ENCODE measurements at places on chromosomes 3 and 15.

- peak; percentile 30 for DNase-seq
These were observed at the start of gene FBLN2 for GRCh38 chr3:13548696-13549622. TSS of gene FBLN2 (plus strand) at chr3:13549125. CDS start at chr3:13570356, 21,231 bp downstream.

DNA sequence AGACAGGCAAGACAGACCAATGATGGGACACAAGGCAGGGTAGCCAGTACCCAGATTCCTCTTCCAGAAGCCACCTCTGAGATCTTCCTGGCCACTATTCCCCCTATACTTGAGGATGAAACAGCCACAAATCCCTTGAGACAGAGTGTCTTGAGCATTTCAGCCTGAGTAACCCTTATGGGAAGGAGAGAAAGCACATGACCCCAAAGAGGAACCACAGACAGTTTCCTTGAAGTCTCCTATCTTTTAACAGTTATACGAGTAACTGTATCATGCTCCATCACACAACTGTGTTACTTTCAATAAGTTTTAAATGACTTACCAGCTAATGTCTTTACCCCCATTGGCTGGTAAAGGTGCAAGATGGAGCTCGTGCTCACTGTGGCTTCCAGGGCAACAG lies 9.3 kb downstream of the VIPR1 start:
- no peak for DNase-seq

DNA sequence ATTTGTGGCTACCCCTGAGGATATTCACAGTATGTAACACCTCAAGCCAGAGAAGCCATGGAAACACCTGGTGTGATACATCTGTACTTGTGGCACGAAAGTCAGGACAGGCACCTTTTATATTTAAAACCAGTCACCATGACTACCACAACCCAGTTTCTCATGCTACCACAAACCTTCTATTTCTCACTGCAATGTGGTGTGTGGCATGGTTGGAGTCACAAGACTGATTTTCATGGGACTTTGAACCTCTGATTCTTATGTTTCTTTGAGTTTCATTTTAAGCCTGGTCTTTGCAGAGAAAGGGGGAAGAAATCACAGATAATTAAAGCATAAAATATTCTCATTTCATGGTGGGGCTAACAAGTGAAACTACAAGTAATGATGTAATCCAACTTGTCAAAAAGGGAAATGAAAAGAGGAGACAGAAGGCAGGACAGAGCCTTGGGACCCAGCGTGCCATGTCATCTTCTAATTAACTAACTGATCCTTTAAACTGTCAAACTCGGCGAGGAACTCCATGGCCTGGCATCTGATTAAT lies 175.9 kb downstream of the PDZRN3 start:
- no peak for DNase-seq

DNA sequence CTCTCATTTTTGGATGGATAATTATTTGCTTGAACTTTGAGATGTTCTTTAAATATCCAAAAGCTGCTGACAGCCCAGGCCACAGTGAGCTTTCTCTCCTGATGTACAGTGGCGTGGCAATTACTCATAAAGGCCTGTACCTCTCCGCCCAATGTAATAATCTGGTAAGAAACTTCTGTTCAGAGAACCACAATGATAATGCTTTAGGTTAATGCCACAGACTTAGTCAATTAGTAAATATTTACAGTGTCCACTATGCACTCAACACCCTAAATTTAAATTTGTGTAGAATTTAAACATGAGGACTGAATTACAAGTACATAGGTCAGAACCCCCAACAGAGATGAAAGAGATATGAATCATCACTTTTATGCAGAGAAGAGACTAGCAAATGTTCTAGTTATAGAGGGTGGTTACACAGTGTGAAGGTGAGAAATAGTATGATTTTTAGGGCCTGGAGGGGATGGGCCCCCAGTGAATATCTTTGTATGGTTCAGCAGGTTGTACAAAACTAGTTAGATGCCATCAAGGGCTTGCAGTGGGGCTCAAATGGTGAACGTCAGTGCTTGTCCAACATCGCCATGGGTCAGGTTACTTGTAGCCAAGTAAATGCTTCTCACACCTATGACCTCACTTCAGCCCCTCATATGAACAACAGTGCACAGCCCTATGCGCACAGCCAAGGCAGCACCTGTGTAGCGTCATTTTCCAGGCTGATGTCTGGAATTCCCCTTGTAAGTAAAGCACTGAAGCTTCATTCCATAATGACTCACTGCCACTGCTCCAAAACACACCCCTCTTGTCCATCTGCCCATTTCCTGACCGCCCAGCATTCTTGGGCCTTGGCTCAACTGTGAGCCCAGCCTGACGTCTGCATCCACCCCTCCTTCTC lies 13.3 kb downstream of the ABHD2 start:
- DNase-seq = no peak

- no peak for DNase-seq
These were observed 194.6 kb upstream of the SLC2A2 start for GRCh38 chr3:171221104-171221503.

DNA sequence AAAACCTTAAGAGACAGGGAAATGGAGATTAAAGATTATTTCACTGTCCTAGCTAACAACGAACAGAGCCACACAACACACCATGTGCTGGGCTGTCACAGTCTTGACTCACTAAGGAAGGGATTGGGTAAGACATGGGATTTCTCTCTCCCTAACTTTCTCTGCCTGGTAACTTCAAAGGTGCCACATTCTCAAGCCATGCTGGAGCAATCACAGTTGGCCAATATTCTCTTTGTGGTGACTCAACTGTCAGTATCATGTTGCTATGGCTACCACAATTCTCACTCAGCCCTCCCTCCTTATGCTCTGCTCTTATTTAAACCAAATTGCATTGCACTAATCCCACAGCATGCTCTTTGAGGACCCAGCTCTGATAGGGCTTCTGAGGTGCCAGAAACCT lies 74.0 kb downstream of the OXNAD1 start:
- peak; percentile 30 for DNase-seq

DNA sequence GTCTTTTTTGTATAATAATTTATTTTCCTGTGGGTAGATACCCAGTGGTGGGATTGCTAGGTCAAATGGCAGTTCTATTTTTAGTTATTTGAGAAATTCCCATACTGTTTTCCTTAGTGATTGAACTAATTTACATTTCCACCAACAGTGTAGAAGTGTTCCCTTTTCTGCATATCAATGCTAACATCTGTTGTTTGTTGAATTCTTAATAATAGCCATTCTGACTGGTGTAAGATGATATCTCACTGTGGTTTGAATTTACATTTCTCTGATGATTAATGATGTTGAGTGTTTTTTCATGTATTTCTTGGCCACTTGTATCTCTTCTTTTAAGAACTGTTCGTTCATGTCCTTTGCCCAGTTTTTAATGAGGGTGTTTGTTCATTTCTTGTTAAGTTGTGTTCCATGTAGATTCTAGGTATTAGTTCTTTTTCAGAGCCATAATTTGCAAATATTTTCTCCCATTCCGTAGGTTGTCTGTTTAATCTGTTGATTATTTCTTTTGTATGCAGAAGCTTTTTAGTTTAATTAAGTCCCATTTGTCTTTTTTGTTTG lies 713.3 kb upstream of the EPHA6 start:
- no peak for DNase-seq

DNA sequence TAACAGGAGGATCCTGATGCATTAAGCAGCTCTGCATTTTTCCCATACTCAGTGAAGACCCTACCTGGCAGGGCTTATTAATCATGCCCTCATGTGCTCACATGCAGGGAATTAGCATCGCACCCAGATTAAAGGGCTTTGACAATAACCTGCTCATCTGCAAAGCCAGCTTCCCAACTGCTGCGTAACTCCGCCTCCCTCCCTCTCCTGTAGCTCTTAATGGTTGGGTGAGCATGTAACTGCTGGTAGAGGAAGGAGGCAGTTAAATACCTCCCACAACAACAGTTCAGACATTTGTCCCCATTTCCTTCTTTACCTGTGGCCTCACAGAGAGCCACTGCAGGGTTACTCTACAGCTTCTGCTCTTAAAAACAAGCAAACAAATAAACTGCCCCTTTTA lies 203.6 kb upstream of the WNT5A start:
- peak; percentile 93 for DNase-seq

DNA sequence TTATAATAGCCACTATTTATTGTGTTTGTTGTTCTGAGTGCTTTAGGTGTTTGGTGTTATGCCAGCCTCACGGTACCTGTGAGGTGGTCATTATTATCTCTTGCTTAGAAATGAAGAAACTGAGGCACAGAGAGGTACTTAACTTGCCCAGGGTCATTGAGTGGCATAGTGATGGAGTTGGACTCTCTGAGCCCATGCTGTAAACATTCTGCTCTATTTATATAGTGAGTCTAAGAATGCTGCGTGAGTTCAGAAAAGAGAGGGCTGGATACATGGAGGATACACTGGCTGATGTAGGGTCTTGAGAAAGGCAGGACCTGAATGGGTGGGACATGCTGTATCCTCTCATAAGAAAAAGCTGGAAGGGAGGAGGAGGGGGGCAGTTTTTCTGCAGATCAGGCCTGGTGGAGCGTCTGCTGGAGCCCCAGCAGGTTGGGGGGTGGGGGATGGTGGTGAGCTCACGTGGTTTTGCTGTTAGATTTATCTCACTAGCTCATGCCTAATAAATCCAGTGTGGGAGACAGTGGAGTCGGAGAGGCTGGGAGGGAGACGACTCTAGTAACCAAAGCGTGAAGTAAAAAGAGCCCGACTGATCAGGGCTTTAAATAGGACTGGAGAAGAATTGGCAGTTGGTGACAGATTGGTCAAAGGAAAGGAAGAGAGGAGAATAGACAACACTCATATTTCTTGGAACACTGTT lies 16.0 kb downstream of the MED12L start:
- peak; percentile 79 for DNase-seq

DNA sequence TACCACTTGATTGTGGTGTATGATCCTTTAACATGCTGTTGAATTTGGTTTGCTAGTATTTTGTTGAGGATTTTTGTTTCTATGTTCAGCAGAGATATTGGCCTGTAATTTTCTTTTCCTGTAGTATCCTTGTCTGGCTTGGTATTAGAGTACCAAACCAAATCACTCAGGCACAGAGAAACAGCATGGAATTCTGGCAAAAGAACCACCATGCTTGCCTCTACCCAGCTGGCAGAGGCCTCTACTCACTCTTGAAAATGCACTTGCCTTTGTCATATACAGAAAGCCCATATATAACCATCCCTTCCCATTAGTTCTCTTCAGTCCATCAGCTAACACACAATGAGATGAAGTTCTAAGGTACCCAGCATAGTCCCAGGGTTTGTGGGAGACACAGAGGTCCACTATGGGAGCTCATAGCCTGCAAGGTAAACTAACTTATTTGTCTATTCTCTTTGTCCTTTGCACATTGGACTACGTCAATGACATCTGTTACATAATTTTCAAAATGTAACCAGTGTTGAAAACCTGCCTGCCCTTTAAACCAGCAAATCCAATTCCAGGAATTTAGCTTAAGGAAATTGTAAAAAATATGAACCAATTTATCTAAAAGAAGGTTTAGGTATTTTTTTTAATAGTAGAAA lies 82.1 kb upstream of the POMGNT2 start:
- DNase-seq = no peak

- DNase-seq = no peak
These were observed 325.1 kb downstream of the CACNA2D3 start for GRCh38 chr3:54447427-54447826.

- no peak for DNase-seq
These were observed 52.8 kb upstream of the DIPK2A start for GRCh38 chr3:143918848-143919247.

DNA sequence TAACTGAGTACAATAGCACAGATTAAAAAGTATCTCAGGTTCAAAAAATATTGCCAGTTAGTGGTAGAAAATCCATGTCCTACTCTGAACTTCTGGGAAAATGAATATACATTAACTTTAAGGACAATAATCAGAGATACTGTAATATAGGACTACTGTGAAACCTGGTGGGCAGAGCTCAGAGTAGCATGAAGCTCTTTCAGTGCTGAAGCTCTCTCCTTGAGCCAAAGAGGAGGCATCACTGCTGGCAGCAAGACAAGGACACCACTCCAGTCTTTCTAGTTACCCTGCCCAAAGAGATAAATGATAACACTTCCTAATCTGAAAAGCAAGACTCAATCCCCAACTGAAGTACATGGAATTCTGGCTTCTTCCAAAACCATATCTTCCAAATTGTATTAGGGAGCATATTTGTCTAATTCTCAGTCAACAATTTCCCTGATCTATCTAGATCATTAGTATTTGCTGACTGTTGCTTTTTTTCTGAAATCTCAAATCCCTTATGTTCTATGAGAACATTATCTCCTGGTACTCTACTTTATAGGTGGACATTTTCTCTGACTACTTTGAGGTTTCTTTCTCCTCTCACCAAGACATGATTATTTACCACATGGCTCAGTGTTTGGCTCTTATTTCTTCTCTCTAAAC lies 55.9 kb downstream of the CLDN1 start:
- no peak for DNase-seq

DNA sequence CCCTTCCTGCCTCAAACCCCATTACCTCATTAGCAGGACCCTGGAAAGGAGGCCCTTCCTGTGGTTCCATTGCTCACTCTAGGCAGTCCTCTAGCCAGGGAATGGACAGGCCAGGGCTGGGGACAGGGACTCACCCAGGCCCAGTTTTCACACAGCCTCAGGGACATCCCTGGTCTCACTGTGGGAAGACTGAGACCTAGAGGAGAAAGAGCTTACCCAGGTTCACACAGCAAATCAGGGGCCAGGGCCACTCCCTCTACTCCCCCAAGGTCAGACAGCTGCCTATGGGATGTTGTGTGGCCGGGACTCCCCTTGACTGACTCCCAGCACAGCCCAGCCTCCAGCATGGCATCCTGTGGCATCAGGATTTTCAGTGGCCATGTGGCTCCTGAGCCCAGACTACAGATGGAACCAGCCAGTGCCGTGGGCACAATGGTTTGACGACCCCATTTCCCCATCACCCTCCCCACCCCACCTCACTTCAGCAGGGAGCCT lies 49.3 kb downstream of the ADAMTS7 start:
- DNase-seq = no peak

GRCh38 chr3:45938043-45938435 lies 5.2 kb upstream of the CXCR6 start:
- no peak for DNase-seq

GRCh38 chr3:42846685-42847522 lies 28.8 kb downstream of the CYP8B1 start:
- peak; percentile 58 for DNase-seq

- no peak for DNase-seq
These were observed 44.5 kb downstream of the NCEH1 start for GRCh38 chr3:172666181-172666872.

DNA sequence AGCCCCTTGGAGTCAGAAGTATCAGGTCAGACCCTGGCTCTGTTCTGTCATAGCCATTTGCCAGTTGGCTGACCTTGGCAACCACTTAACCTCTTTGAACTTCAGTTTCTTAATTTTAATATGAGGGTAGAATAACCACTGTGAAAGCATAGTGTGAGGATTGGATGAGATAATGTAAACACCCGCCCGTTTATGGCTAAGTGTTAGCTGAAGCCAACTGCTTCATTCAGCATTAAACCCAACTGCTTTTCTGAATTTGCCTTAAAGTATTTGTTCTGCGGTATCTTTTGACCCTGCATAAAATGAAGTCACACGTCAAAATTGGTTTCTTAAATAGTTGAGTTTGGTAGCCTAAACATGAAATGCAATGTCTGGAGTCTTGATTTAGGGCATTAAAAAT lies 121.5 kb upstream of the ABHD17C start:
- DNase-seq = no peak

GRCh38 chr3:183870563-183870962 lies 14.1 kb downstream of the PARL start:
- DNase-seq = no peak

GRCh38 chr3:146160321-146160963 lies 542 bp downstream of the PLOD2 start:
- peak; percentile 63 for DNase-seq

GRCh38 chr3:178646186-178646862 lies 110.1 kb downstream of the KCNMB2 start:
- no peak for DNase-seq

- DNase-seq = no peak
These were observed 13.9 kb downstream of the SEC61A1 start for GRCh38 chr3:128066114-128066513.
